ENCODE measurements at places on chromosomes 12 and 14.

DNA sequence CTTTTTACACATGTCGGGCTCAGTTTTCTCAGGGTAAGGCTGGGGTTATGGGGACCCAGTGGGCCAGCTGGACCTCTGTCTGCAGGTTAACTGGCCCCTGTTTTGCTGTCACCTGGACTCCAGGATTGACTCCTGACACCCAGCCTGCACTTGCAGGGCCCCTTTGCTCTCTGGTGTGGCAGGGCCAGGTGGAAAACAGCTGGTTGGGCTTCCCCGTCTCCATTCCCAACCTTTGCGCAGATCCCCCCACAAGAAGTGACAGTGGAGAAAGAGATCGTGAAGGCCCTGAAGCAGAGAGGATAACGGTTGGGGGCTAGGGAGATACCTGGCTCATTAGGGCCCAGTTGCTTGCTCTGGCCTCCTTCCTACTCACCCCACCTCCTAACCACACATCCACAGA, 1.5 kb upstream of the PPP1R1A start:
- DNase-seq, result no peak

DNA sequence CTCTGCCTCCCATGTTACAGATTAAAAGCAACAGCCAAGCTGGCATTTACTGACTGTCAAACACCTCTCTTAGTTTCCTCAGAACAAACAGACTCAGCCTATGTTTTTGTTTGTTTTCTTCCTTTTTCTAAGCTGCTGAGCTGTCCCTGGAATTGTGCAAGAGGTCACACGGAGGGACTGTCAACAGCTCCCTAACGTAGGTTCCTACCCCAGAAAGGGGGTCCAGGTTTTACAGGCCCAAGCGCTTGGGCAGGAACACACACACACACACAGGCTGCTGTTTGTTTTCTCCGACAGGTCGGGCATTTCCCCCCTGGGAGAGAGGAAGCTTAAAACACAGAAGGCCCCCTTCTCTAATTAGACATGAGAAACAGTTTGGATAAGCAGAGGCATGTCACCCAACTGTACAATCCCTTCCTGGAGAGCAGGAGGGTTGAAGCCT, 739.6 kb upstream of the TBX3 start:
- no peak for DNase-seq

GRCh38 chr12:122839907-122840554, 4.8 kb downstream of the HIP1R start:
- no peak for DNase-seq

DNA sequence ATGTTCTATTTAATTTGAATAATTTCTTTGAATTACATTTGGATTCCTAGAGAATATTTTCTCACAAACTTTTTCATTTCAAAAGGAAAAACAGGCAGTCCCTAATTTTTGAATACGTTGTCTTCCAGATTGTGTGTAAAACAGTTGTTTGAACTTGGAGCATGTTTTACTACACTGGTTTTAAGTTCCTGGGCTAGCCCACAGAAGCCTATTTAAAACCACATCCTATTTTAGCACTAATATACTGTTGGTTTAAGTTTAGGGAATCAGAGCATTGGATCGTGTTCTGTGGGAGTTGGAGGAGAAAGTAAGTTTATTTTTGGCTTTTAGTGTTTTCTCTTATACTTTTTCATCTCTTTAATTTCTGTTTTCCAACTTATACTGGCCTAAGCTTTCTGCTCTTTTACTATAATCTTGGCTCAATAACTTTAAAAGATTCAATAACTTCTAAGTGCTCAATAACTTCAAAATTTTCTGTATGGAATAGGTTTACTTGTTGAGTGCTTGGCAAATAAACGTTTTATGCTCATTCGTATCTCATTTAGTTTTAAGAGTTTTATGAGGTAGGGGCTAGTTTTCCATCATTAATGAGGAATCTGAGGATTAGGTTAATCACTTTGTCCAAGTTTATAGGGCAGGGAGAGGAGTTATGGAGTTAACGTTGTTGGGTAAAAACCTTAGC, 14.9 kb downstream of the LEMD3 start:
- DNase-seq, result no peak
